Cerebellar nuclear complex (tissue), 1 donor: ENCODE measurements at places on chromosomes 5 and 9.

GRCh38 chr5:154758493-154758892, 3.3 kb downstream of the LARP1 start:
- no peak for DNase-seq

- DNase-seq = no peak
Measured at GRCh38 chr5:168477060-168477459, 9.2 kb upstream of the RARS1 start.

- no peak for DNase-seq
Measured at GRCh38 chr5:99099691-99100090, 170.9 kb upstream of the CHD1 start.

- no peak for DNase-seq
Measured at GRCh38 chr9:91017245-91017644, 215.6 kb downstream of the SYK start.

- no peak for DNase-seq
Measured at GRCh38 chr5:71652349-71652748, 65.2 kb downstream of the MCCC2 start.

GRCh38 chr9:125233678-125234077, 7.5 kb downstream of the HSPA5 start:
- DNase-seq = no peak

GRCh38 chr9:113989017-113989713, 88.9 kb downstream of the AMBP start:
- no peak for DNase-seq

DNA sequence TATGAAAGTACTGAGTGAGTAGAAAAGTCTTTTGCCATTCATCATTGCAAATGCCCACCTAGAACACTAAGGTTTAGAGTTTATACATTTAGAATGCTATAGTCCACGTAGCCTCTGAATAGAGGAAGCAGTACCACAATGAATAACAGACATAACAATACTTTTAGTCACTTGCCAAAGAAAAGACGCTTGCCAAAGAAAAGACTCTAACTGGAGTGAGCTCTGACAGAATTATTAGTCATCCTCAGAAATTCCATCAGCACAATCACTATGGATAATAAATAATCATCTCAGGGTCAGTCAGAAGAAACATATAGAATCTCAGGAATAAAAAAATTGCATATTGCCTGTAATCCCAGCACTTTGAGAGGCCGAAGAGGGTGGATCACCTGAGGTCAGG, 168.5 kb upstream of the TARS1 start:
- DNase-seq = no peak

- no peak for DNase-seq
Measured at GRCh38 chr5:39151745-39152144, 67.6 kb downstream of the FYB1 start.

DNA sequence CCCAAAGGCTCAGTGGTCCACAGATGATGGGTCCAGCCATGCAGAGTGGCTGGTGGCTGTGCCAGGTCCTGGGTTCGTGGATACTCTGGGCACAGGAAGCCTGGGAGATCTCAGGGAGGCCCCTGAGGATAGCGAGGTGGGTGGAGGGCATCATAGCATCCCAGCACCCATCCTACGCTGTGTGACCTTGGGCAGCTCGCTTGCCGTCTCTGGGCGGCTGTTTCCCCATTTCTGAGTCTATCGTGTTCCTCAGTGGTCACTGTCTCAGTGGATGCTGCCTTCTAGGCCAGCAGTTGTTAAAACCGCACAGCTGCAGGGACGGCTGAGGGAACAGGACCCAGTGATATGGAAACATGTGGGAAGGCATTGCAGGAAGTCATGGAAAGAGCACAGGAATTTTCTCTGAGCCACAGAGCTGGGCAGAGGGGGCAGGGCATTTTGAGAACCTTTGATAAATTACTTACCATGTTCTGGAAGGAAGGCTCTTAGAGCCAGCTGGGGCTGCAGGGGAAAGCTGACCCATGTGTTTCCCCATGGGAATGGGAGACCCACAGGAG, 86.4 kb upstream of the COL5A1 start:
- DNase-seq = no peak

- DNase-seq = no peak
Measured at GRCh38 chr5:171351536-171352073, 36.0 kb upstream of the NPM1 start.

DNA sequence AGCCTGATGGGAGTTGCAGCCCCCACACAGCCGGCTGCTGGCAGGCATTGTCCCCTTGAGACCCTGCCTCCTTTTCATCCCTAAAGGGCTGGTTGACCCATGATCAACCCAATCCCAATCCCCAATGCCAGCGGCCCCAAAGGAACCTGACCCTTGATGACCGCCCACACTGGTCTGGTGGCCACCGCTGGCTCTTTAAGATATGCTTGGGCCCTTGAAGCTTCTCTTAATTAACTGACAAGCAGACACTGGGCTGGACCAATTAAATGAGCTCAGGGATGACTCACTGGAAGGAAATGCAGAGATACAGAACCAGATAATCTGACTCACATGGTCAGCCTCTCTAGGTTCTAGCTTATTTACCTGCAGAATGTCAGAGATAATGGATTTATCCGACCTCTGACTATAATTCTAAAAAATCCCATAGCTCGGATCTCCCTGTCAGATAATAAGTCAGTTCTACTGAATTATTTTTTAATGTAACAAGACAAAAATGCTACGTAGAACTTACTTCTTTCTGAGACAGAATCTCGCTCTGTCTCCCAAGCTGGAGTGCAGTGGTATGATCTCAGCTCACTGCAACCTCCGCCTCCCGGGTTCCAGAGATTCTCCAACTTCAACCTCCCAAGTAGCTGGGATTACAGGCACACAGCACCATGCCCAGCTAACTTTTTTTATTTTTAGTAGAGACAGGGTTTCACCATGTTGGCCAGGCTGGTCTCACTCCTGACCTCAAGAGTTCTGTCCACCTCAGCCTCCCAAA, 11.1 kb upstream of the MLANA start:
- no peak for DNase-seq

DNA sequence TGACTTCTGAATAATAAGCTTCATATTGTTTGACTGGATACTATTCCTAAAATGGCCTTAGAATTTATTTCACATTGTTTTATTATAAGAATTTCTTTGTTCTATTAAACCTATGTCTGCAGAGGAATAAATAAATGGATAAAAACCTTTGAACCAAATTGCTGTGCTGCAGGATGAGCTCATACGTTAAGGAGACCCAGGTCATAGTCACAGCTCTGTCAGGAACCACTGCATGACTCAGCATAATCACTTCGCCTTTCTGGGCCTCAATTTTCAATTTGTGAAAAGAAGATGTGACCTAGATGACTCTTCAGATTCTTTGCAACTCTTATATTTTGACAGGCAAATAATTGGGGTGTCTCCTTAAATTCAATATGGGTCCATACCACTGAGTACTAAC, 36.7 kb upstream of the HMHB1 start:
- DNase-seq = no peak

DNA sequence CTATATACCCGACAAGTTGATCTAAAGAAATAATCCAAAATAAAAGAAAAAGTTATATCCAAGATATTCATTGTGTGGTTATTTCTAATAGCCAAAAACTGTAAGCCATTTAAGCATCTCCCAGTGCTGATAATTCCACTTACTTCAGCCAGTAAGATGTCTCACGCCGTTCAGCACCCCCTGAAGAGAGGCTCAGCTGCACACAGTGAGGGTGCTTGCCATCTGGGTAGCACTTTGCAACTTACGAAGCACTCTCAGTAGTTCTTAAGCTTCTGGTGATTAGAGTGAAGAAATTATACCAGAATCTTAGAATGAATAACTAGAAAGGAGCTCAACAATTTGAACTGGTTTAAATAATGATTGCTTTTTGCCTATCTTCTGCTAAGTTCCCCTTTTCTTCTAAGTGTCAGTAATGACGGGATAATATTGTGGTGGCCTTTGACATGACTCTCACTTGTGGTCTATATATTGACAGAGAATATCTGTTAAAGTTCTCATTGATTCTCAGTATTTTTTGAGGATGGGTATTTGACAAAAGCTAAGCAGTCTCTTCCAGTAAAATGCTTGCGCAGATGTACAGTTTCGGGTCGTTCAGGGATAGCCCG, 26.2 kb upstream of the LTC4S start:
- DNase-seq = no peak

DNA sequence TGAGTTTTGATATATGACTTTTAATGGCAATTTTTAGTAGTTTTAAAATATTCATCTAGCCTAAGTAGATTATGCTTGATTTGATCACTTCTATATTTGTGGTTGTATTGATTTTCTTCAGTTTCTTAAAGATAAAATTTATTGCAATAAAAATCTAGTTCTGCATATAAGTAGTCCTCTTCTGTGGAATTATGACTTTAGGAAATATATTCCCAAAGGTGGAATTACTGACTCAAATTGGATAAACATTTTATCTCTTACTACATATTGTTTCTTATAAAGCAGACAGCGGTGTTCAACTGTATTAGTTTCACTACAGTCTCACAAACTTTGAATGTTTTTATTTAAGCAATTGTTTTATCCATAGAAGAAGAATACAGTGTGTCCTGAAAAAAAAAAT, 883.0 kb upstream of the SEMA6A start:
- DNase-seq = no peak

GRCh38 chr9:109742776-109743348, 37.1 kb upstream of the PALM2AKAP2 start:
- no peak for DNase-seq

DNA sequence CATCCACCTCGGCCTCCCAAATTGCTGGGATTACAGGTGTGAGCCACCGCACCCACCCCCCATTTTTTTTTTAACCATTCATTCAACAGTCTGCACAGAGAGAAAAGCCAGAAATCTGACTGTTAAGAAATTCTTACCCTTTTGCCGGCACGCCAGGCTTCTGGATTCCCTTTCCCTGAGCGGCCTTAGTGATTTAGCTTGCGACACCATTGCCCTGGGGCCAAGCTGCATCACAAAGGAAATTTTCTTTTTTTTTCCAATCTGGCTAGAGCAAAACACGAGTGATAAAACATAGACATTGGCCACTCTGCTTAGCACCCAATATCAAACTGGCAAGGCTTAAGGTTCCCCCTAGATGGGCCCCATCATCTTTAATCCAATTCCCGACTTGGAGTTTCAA, 21.2 kb upstream of the ATOSB start:
- DNase-seq = no peak

DNA sequence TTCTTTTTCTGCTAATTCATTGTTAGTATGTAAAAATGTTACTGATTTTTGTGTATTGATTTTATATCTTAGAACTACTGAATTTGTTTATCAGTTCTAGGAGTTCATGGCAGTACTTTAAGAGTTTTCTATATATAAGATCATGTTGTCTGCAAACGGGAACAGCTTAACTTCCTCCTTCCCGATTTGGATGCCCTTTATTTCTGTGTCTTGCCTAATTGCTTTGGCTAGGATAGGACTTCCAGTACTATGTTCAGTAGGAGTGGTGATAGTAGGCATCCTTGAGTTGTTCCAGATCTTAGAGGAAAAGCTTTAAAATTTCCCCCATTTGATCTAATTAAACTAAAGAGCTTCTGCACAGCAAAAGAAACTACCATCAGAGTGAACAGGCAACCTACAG, 20.1 kb downstream of the RCL1 start:
- DNase-seq = no peak

DNA sequence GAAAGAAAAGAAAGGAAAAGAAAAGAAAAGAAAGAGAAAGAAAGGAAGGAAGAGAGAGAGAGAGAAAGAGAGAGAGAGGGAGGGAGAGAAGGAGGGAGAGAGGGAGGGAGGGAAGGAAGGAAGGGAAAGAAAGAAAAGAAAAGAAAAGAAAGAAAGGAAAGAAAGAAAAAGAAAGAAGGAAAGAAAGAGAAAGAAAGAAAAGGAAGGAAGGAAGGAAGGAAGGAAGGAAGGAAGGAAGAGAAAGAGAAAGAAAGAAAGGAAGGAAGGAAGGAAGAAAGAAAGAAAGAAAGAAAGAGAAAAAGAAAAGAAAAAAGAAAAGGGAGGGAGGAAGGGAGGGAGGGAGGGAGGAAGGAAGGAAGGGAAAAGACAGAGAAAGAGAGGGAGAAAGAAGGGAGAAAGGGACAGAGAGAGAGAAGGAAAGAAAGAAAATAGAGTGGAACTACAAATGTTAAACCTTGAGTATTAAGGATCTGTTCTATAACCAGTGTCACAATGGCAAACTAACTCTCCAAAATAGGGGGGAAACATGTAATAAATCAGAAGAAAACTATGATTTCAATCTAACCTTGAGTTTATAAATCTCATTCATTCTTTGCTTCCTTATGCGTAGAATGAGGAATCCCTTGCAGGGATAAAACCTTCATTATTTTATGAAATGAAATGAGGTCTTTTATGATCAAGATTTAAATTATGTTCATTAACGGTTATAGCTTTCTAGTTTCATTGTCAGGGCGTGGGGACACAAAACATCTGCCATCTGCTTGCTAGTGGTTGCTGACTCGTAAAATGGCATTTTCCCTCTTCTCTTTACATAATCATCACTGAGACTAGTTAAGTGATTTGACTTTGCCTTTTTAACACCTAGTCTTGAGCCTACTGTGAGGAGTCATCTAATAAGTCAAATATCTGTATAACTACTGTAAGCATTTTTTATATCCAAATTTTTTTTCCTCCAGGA, 40.7 kb upstream of the RAD23B start:
- no peak for DNase-seq

- no peak for DNase-seq
Measured at GRCh38 chr5:66358741-66359140, 214.6 kb downstream of the SREK1 start.

- DNase-seq = no peak
Measured at GRCh38 chr9:13387734-13388067, 108.2 kb upstream of the MPDZ start.

DNA sequence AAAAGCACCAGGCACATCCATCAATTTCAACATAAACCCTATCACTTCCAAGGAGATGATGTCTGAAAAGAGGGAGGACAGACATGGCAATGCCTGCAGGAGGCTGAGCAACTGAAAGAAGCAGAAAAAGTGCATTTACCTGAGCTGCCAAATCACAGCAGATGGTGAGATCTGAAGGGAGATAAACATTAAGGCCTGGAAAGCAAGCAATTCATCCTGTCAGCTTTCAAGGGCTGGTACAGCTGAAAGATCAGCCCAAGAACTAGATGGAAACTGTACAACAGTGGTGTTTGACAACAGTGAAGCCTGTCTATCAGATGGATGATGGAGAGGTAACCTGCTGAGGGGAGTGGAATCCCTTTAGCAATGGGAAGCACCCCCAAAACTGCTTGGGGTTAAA, 433.2 kb upstream of the ZNF608 start:
- DNase-seq = peak; percentile 11

- no peak for DNase-seq
Measured at GRCh38 chr5:154284433-154284832, 93.9 kb downstream of the GALNT10 start.

GRCh38 chr5:12119657-12120056, 215.4 kb upstream of the CTNND2 start:
- no peak for DNase-seq

DNA sequence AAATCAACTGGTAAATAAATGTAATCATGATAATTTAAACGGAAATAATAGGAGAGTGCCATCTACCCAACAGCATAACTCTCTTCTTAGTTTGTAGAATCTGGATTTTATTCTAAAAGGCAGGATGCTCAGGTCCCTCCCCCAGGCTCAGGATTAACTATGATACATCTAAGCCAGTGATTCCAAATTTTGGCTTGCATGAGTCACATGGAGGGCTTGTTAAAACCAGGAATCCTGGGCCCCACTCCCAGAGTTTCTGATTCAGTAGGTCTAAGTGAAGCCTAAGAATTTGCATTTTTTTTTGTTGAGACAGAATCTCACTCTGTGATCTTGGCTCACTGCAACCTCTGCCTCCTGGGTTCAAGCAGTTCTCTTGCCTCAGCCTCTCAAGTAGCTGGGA, 62.3 kb upstream of the ZFR start:
- no peak for DNase-seq
